Activated naive CD4-positive, alpha-beta T cell (primary cell): ENCODE measurements at places on chromosomes 12 and 14.

DNA sequence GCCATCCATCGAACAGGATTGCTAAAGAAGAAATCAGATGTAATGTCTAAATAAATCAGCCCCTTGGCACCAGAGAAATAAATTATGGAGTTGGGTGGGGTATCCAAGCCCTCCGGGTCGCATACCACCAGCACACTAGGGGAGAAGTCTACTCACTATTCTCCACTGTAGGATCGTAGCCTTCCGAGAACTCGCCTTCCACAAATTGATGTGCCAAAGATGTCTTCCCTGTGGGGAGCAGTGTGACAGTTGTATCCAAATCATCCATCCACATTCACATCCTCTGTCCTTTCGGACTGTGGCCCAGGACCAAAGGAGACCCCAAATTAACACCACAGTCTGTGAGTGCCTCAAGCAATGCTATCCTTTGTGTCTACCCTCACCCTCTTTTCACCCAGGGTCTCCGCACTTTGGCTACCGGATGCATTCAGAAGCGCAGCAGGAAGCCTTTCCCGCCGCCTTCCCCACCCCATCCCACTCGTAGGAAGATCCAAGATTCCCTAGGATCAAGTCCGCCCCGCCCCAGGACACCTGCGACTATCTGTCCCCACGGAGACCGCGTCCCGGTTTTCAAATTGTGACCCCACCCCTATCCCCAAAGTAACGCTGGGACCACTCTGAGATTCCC, 786 bp downstream of the RHEBL1 start:
- no peak for DNase-seq

DNA sequence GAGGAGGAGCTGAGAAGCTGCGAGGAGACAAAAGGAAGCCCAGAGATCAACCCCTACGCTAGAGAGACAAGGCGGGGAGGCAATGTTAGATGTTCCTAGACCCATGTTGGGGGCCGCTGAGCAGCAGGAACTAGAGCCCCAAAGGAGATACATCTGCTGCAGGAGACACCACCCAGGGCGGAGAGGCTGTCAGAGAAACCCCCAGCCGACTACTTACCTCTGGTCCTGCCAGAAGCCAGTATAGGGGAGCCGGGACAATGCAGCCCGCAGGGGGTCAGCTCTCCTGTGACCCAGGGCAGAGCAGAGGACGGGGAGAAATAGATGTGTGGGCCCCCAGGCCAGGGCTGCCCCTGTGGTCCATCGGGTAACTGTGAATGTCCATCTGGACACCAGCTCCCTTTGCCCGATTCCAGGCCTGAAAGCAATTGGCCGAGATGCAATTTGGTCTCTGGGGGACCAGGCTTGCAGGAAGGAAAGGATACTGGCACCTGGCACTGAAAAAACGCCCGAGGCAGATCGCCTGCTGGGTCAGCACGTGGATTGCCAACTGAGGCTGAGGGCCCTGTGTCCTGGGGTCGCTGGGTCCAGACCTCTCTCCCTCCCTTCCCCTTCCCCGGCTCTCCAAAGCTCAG, 34.9 kb downstream of the SYNE3 start:
- no peak for DNase-seq

DNA sequence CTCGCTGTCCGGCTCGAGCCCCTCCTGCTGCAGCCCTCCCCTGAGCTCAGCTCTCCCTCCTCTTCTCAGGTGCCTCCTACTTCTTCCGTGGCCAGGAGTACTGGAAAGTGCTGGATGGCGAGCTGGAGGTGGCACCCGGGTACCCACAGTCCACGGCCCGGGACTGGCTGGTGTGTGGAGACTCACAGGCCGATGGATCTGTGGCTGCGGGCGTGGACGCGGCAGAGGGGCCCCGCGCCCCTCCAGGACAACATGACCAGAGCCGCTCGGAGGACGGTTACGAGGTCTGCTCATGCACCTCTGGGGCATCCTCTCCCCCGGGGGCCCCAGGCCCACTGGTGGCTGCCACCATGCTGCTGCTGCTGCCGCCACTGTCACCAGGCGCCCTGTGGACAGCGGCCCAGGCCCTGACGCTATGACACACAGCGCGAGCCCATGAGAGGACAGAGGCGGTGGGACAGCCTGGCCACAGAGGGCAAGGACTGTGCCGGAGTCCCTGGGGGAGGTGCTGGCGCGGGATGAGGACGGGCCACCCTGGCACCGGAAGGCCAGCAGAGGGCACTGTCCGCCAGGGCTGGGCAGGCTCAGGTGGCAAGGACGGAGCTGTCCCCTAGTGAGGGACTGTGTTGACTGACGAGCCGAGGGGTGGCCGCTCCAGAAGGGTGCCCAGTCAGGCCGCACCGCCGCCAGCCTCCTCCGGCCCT, 22.8 kb downstream of the MMP17 start:
- DNase-seq: no peak

DNA sequence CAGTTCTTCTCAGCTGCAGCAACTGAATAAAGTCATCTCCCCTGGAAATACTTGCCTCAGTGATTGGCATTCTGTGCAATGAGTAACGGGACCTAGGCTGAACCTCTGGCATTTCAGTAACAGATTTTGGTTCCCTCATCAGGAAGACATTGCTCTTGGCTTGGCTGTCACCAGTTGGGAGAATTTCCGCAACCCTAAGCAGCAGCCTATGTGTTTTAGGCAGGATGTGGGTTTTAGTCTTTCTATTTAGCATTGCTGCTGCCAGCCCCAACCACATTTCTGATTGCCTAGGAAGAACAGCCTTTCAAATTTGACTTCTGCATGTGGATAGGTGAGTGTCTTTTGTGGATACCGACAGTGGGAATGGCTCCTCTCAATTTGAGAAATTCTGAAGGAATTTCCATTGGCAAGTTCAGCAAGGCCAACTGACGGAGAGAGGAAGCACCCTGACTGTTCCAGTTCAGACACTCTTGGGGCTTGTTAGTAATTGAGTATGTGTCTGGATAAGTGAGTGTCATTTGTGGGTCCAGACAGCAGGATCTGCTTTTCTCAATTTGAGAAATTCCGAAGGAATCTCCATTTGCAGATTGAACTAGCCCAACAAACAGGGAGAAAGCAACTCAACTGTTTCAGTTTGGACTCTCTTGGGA, 19.0 kb upstream of the CLEC2A start:
- DNase-seq: peak; percentile 8

DNA sequence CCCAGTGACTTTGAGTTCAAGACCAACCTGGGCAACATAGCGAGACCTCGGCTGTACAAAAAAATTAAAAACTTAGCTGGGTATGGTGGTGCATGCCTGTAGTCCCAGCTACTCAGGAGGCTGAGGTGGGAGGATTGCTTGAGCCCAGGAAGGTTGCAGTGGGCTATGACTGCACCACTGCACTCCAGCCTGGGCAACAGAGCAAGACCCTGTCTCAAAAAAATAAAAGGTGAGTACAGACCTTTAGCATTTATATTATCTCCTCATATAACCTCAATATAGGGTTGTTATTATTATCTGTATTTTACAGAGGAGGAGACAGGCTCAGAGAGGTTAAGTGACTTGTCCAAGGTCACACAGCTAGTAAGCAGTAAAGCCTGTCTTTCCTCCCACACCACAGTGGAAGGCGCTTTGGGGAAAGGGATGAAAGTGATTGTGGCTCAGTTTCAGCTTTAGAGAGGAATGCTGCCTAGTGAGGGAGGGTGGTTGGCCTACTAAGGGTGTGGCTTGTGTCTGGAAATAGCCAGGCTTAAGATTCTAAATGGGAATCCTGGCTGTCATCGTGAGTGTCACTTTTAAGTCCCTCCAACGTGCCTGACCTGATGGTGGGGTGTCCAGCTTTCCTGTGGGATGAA, 7.2 kb downstream of the TPCN1 start:
- DNase-seq: no peak

DNA sequence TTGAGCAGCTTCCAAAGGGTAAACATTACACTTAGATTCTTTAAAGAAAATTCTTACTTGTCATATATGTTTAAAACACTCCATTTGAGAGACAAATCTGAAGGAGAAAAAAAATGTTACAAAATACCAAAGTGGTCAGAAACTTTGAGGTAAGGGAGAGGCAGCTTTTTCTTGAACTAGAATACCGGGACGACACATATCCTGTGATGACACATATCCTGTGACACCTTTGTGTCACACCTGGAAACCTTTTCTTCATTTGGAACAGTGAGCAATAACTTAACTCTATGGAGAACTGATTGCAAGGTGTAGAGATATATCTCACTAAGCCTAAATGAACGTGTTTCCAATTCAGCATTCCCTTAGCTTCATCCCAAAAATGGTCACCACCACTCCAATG, 4.6 kb upstream of the GRIN2B start:
- DNase-seq: no peak

DNA sequence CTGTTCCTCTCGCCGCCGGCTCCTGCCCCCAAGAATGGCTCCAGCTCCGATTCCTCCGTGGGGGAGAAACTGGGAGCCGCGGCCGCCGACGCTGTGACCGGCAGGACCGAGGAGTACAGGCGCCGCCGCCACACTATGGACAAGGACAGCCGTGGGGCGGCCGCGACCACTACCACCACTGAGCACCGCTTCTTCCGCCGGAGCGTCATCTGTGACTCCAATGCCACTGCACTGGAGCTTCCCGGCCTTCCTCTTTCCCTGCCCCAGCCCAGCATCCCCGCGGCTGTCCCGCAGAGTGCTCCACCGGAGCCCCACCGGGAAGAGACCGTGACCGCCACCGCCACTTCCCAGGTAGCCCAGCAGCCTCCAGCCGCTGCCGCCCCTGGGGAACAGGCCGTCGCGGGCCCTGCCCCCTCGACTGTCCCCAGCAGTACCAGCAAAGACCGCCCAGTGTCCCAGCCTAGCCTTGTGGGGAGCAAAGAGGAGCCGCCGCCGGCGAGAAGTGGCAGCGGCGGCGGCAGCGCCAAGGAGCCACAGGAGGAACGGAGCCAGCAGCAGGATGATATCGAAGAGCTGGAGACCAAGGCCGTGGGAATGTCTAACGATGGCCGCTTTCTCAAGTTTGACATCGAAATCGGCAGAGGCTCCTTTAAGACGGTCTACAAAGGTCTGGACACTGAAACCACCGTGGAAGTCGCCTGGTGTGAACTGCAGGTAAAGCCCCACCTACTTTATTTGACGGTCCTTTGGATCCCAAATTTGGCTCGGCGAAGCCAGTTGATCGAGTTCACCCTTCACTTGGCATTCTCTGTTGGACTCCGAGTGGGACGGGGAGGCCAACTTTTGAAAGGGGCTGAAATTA, 1.5 kb downstream of the WNK1 start:
- DNase-seq: no peak

DNA sequence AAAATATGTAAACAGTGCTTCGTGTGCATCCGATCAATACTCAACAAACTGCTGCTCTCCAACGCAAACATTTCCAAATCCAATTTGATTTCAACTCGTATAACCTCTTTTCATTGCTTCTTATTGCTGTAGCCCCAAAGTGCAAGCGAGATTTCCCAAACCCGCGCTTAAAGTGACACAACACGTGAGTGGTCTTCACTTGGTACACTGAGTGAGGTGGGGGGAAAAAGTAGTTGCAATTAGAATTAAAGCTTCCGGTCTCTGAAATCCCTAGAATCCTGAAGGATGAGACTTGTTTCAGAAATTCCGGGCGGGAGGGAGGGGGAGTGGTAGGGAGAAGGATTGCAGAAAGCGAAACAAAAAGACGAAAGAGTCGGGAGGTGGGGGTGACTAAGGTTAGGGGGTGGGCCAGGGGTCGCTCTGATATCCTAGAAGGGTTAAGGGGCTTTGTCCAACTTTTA, 387.5 kb downstream of the BCAT1 start:
- DNase-seq: no peak

- no peak for DNase-seq
Measured at GRCh38 chr12:93177208-93178153, 200.2 kb upstream of the NUDT4 start.

DNA sequence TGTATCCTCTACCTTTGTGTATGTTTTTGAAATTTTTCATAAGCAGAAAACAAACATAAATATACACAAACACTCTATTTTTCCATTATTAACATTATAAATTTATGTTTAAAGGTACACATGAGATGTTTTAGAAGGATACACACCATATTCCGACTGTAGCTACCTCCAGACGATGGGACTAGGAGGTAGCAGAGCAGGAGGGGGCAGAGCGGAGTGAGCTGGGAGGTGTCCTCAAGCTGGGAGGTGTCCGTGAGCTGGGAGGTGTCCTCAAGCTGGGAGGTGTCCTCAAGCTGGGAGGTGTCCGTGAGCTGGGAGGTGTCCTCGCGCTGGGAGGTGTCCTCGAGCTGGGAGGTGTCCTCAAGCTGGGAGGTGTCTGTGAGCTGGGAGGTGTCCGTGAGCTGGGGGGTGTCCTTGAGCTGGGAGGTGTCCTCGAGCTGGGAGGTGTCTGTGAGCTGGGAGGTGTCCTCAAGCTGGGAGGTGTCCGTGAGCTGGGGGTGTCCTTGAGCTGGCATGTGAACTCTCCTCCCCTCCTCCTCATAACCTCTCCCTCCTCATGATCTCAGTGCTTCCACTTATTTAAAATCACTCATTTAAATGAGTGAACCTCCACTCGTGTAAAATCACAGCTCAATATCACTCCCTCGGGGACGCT, 346.9 kb upstream of the SFSWAP start:
- DNase-seq: no peak

GRCh38 chr14:53167602-53168328, 14.6 kb upstream of the DDHD1 start:
- no peak for DNase-seq

DNA sequence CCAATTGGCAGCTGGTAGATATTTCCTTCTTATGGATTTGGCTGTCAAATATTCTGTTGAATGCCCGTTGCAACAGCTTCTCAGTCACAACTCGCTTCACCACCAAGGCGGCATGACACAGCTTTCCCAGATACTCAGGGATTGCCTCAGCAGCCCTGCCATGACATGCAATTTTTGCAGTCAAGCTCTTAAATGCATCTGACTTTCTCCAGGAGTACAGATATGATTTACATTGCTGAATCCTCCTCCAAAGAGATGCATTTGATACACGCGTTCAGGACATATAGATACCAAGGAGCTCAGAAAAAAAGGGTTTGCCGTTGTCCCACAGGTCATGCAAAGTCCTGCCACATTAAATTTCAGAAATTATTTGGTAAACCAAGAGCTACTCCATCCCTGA, 6.5 kb downstream of the KRT5 start:
- DNase-seq: no peak

- no peak for DNase-seq
Measured at GRCh38 chr12:12819752-12820311, 6.7 kb downstream of the DDX47 start.

DNA sequence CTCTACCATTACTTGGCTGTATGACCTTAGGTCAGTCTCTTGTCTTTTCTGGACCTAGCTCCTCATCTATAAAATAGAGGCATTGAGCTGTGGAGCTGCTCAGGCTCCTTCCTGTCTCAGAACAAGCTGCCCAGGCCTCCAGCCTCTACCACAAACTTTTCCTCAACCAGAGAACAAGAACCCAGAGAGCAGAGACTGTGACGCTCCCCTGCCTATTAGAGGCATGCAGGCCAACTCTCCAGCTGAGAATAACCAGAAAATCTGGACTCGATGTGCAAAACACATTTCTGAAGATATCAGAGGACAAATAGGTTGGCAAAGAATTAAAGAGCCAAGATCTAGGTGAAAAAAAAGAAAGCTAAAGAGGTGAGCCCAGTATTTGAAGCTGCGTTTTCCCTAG, 17.8 kb upstream of the PNMA1 start:
- no peak for DNase-seq
